ENCODE measurements at places on chromosomes 7 and 10.

- DNase-seq: peak; percentile 26
Measured at GRCh38 chr10:87064651-87065050, 30.0 kb downstream of the GLUD1 start.

DNA sequence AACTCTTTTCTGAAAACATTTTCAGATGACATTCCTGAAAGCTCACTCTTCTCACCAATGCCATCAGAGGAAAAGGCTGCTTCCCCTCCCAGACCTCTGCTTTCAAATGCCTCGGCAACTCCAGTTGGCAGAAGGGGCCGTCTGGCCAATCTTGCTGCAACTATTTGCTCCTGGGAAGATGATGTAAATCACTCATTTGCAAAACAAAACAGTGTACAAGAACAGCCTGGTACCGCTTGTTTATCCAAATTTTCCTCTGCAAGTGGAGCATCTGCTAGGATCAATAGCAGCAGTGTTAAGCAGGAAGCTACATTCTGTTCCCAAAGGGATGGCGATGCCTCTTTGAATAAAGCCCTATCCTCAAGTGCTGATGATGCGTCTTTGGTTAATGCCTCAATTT is 16.5 kb downstream of the ANLN start:
- DNase-seq: peak; percentile 20

DNA sequence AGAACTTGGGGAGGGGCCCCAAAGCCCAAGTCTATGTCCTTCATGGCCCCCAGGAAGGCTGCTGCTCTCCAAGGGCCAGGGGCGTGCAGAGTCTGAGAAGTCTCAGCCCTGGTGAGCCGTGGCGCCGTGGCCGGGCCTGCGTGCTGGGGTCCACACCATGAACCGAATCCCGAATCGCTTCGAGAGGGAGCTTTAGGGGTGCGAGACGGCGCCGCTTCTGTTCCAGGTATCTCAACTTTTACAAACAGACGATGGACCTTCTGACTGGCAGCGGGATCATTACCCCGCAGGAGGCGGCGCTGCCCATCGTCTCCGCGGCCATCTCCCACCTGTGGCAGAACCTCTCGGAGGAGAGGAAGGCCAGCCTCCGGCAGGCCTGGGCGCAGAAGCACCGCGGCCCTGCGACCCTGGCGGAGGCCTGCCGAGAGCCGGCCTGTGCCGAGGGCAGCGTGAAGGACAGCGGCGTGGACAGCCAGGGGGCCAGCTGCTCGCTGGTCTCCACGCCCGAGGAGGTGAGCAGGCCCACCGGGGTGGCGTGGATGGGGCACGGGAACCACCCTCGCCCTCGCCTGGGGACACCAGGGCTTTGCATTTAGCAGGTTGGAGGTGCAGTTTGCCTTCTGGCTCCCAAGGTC is 12.7 kb downstream of the STRA8 start:
- DNase-seq: no peak

- DNase-seq: no peak
Measured at GRCh38 chr7:37234928-37235327, 213.7 kb downstream of the ELMO1 start.

DNA sequence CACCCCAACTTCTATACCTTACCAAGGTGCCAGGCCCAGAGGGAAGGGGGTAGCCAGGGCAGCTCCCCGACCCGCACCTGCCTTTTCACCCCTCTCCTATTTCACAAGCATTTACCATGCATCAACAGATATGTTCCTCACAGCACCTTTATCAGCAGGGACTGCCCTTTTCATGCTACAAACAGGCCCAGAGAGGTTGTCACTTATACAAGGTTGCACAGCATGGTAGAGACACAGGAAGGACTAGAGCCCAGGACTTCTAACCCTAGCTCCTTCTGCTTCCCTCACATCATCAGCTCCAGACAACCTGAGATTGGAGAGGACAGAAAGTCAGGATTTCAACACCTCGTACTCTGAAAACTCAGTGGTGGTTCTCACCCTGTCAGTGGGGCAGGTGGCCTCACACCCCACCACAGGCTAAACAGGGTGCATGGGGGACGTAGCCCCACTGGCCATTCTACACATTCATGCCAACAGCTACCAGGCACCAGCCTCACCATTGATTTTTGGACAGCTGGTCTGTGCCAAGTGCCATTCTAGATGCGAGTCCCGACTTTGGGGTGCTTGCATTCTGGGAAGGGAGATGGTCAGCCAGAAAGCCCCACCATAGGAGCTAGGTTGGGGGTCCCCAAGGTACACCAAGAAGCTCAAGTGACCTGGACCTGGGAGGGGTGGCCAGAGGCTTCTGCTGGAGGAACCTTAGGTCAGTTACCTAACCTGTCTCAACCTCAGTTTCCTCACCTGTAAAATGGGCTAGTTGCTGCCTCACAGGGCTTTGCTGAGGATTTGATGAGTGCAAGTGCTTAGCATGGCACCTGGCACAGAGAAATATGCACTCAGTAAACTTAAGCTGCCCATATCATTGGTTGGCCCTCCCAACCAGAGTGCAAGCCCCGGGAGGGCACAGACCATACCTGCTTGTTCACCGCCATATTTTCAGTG is 38.4 kb downstream of the CHST3 start:
- no peak for DNase-seq

GRCh38 chr7:34108165-34108564 is 202.8 kb downstream of the BMPER start:
- no peak for DNase-seq

DNA sequence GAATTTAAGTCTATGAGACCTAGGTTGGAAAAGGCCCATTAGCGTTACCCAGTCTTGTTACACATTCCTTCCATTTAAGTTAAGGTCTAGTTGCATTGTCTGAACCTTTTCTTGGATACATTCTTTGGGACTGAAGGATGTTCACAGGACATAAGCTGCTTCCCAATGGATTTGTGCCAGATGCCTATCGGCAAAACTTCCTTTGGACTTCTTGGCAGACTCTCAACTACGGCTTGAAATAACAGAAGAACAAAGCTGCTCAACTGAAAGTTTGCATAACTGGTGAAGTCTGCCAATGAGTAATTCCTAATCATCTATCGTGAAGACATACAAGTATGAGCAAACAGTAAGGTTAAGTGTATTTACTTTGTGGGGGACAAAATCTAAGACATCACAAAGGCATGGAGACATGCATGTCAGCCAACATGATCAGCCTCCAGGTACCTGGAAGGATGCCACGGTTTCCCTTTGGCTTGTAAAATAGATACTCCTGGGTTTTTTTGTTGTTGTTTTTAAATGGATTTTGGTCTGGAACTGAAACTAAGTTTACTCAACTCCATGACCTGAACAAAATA is 35.4 kb downstream of the MALSU1 start:
- no peak for DNase-seq

- DNase-seq: no peak
Measured at GRCh38 chr7:129462420-129462819, 28.2 kb downstream of the STRIP2 start.

DNA sequence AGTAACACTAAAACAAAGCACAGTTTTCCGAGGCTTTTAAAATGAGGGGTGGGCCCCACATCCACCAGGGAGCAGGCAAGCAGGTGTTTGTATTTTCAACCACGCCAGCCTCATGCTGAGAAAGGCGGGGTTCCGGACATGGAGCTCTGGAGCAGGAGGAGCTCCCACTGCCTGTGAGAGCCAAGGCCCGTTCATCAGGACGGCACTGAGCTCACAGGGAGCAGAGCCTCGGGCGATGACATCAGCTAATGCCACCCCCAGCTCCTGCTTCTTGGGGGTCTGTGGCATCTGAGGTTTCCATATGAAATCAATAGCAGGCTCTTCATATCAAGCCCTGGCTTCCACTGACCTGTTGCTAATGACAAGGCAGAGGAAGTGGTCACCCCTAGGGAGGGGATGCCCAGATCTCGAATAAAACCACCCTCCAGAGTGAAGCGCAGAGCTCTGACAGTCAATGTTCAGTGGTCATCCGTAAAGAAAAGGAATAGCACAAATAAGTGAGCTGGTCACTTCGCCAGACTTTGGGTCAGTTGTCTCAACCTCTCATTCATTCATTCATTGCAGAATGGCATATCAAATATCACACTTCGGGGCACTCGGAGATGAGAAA is 89.1 kb downstream of the TNS3 start:
- no peak for DNase-seq
